ENCODE measurements at places on chromosomes 1 and 21.

GRCh38 chr1:185567440-185567839, 166.8 kb upstream of the HMCN1 start:
- DNase-seq: no peak

DNA sequence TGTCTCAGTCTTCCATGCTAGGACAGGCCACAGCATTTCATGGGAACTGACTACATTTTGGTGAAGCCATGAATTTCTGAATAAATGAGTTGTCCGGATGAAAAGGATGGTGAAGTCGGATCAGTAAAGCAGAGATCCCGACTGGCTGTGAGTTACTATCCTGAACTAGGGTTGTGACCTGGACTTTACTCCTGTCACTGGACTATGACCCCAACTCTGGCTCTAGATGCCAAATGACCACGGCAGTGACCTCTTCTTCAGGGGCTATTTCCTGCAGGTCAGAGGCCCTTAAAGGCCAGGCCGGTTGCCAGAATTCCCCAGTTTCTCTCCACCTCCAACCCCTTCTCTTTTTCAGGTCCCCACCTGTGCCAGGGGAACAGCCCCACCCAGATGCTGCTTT, 1.7 kb upstream of the NECTIN4 start:
- no peak for DNase-seq

DNA sequence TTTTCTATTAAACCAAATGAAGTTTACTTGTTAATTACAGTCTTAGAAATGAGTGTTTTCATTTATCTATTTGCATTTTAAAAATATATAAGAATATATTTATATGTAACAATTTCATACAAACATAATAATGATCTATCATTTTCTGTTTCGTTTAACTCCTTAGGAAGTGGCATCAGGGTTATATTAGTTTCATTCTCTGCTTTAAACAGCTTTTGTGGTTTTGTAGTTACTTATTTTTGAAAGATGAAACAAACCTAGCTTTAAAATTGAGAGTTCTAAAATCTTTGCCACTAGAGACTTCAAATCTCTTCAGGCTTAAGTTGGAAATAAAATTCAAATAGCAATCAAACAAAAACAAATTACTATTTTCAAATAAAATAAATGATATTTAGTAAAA, 2110.6 kb downstream of the MRPL39 start:
- no peak for DNase-seq

DNA sequence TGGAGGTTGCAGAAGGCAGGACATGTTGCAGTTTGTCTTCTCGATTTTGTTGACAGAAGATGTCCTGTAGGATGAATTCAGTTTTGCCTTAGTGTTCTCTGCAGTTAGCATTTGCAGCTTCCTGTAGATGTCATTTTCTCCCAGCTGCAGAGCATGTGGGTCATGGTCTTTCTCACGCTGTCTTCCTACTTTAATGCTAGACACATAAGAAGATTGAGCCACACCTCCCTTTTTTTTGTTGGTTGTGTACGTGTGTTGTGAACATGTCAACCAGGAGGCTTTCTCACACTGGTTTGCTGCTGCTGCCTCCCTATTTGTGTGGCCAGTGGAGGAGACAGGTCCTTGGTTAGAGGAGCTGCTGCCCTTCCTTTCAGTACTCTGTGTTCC, 110.7 kb downstream of the VPS13D start:
- no peak for DNase-seq

Data from fibroblast of skin of abdomen (primary cell).